ENCODE measurements at places on chromosomes 12 and 14. TPM values are rescaled to one million over a fixed set of nuclear protein-coding genes. Genes with fewer than 3 reads are reported as not detected.
A peak's percentile ranks its signal among the peaks of the same experiment; 100 is the strongest.

The B3GNT4 gene
- total RNA-seq, result 0.15 TPM

GRCh38 chr14:101110729-101111619 lies 207.5 kb upstream of the RTL1 start:
- no peak for DNase-seq

GRCh38 chr12:117421068-117421752 lies 59.8 kb upstream of the NOS1 start:
- DNase-seq, result no peak

The NUMB gene
- total RNA-seq, result 34.6 TPM

DNA sequence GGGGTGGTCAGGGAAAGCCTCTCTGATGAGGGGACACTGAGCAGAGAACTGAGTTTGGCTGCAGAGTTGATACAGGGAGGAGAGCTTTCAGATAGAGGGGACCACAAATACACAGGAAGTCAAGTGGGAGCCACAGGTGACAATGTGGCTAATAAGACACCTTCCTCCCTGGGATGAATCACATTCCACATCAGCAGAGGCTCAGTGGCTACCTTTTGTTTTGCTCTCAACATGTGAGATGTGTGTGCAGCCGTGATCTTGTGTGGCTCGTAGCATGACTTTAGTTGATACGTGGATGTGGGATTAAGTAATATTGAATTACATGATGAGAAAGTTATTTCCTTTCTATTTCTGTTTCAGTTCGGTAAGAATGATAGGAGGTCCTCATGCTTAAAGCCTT lies 7.5 kb downstream of the CRADD start:
- no peak for DNase-seq

DNA sequence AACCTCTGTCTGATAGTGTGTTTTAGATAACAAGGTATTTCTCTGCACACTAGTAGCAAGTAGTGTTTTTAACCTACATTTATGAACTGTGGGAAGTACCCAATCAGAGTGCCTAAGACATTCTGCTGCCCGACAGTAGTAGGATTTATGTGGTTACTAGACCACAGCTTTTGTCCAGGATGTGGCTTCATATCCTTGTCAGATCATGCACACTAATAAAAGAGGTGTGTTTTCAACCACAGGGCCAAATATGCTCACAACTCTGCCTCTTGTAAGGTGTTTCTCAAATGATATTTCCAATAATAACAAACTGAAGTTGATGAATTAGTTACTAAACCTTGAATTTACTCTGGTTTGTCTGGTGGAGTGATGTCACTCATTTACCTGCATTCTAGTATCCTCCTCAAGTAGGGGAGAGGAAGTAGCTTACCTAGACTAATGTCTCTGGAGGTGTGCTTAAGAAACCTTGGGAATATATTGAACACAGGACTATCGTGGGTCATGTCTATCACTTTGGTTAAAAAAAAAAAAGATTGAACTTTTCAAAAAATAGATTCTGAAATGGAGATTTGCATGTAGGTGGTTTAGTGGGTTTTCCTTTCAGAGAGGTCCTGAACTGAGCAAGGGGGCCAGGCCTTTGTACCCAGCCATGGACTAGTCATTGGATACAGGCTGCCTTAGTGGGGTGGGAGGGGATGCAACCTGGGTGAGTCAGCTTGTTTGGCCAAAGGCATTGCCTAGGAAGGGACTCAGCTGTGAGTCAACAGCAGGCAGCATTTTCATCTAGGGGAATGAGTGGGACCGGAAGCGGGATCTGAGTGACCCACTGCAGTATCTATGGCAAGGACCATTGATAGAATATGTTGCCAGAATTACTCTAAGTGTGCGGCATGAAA lies 14.1 kb downstream of the FBXW8 start:
- no peak for DNase-seq

GRCh38 chr12:71558445-71558844 lies 105.2 kb downstream of the ZFC3H1 start:
- DNase-seq, result no peak

The NTF3 gene
- not detected for total RNA-seq

The THAP2 gene
- 4.3 TPM for total RNA-seq

DNA sequence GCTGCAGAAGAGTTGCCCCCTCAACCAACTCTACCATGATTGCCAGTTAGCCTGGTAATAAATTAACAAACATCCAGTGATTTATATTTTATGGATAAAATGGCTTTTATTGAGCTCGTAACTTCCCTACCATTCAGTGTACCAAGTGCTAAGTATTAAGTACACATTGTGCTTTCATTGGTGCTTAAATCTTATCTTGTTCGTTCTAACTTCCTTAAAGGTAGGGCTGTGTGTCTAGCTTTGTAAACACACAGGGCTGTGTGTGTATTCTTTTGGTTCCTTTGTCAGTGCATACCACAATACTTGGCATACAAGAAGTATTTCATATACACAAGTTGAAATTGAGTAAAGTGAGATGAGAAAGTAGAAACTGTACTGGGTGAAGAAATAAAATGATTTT lies 80.4 kb downstream of the KCNC2 start:
- DNase-seq, result no peak

GRCh38 chr14:77290705-77291104 lies 19.7 kb upstream of the NGB start:
- DNase-seq, result no peak

The SAMD15 gene
- 0.93 TPM for total RNA-seq

DNA sequence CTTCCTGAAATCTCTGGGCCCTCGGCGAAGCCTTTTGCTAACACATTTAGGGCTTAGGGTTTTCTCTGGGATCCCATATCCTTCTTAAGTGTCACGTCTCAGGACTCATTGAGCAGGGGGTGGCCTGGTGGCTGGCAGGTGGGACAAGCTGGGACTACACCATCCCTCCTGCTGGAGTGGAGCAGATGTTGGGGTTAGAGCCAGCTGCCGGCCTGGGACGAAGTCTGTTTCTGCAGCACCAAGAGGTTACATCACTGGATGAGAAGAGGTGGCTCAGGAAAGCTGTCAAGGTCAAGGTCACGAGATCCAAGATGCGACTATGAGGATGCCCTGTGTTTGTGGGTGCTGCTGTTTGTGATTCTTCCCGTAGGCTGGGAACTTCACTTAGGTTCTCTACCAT lies 16.3 kb downstream of the SMCO2 start:
- DNase-seq, result no peak

The RNASE2 gene
- 0.28 TPM for total RNA-seq

- DNase-seq, result no peak
Measured at GRCh38 chr14:61718039-61718438, 22.7 kb downstream of the HIF1A start.

DNA sequence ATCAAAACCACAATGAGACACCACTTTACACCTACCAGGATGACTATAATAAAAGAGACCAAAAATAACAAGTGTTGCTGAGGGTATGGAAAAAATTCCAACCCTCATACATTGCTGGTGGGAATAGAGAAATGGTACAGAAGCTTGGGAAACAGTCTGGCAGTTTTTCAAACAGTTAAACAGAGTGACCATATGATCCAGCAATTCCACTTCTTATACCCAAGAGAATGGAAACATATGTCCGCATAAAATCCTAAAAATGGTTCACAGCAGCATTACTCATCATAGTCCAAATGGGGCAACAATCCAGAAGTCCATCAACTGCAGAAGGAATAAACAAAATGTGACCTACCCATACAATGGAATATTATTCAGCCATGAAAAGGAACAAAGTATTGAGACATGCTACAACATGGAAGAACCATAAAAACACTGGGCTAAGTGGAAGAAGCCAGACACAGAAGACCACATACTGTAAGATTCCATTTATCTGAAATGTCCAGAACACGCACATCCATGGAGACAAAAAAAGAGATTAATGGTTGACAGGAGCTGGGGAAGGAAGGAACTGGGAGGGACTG lies 44.5 kb downstream of the CHGA start:
- no peak for DNase-seq

The ASCL1 gene
- not detected for total RNA-seq

DNA sequence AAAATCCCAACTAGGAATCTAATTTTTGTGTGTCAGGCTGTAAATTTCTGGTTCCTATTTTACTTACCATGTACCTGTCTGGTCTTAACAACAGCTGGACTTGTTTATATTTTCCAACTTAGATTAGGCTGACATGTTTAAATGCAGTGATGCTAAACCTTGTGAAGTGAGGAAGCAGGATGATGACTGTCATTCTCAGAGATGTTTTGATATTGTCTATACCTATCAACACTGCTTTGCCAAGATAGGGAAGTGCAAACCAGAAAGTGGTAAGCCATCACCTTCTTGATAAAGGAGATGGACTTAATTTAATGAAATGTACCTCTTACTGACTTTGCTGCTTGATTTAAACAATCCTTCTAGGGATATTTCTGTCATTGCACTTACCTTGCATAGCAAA lies 2.1 kb downstream of the BICD1 start:
- no peak for DNase-seq

DNA sequence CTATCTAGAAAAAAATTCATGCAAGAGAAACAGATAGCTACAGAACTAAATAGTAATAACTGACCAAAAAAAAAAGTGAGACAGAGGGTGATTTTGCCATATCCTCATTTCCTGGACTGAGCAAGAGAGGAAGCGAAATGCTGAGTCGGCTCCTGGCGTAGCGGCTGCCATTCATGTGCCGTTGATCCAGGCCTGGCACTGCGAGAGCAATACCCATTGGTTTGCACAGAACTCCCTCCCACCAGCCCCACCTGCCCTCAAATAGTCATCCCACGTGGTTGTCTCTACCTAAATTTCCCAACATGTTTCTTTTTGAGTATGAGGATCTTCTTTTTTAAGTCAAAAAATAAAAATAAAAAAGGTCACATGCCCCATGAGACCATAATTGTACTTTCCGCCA lies 9.4 kb upstream of the WNT5B start:
- no peak for DNase-seq

GRCh38 chr12:6532927-6533652 lies 1.2 kb upstream of the GAPDH start:
- DNase-seq, result peak; percentile 81

DNA sequence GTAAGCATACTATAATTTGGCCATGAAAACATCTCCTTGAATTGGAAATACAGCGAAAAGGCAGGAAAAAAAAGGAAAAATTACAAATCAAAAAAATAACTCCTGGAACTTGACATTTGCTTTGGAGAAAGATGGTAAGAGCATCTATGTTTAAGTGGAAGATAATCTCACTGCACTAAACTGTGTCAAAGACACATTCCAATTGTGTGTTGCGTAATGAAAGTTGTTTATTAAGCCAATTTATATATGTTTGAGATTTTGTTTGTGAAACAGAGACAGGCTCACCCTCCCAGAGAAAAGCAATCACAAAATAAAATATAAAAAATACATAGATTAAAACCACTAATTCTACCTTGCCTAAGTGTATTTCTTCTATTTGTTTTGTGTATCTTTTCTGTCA lies 11.1 kb upstream of the ATXN7L3B start:
- no peak for DNase-seq

The AKAP3 gene
- 3.9 TPM for total RNA-seq

GRCh38 chr14:92039063-92039718 lies 668 bp downstream of the TRIP11 start:
- DNase-seq, result no peak

DNA sequence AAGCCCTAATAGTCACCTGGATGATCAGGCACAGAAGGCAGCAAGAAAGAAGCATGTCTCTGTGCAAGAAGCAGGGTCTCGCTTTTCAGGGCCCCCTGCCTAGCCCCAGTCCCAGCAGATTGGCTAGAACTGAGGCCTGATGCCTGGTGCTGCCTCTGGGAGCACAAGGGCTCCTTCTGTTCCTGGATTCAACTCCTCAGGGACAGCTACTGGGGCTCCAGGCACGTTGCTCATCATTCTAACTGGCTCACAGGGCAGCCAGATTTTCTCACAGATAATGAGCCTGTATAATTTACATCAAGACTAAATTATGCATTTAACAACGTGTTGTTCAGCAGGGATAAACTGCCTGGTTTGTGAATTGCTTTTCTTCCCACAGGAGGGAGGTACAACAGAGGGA lies 106.5 kb upstream of the PLXNC1 start:
- DNase-seq, result no peak

The OSGEP gene
- 13.1 TPM for total RNA-seq

- DNase-seq, result no peak
Measured at GRCh38 chr14:54728700-54729527, 162.0 kb downstream of the SAMD4A start.

DNA sequence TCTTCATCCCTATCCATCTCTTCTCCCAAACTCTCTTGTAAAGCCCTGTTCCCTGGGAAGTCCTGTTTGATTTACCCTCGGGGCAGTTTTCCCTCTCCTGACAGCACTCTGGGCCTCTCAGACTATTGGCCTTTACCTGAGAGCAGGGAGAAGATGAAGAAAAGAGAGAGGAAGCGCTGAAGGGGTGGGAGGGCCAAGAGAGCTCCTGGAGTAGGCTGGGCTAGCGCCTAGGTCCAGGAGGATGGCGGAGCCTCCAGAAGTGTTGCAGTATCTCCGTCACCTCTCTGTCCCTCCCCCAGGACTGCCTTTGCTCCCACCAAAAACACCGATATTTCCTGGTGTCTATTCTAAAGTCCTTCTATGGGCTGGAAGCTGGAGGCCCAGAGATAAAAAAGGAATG lies 5.7 kb upstream of the IGFBP6 start:
- DNase-seq, result no peak

GRCh38 chr14:99047441-99048031 lies 224.5 kb downstream of the BCL11B start:
- no peak for DNase-seq

- no peak for DNase-seq
Measured at GRCh38 chr14:39050389-39050788, 52.6 kb downstream of the SEC23A start.

DNA sequence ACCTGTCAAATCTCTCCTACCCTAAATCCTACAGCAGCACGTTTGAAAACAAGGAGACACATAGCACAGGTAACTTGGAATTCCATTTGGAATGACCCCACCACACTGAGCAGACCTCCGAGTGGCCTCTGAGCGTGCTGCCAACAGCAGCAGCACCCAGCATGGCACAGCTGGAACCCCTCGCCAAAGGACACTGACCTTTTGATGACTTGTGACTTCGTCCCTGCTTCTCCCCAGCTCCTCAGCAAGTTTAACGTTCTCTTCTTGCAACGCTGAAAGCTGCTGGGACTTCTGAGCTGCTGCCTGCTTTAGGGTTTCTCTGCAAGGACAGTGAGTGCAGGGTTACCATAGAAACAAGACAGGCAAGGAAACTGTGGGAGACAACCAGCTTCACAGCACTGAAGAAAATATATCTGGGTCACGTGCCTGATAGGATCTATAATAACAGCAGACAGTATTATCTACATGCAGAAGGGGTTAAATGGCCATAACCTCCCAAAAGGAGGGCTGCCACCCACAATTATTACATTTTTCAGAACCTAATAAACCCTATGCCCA lies 43.3 kb upstream of the VPS33A start:
- no peak for DNase-seq

GRCh38 chr12:110282300-110282860 lies 1.3 kb downstream of the ATP2A2 start:
- no peak for DNase-seq
